ENCODE measurements at places on chromosomes 5 and 9. TPM values are rescaled to one million over a fixed set of nuclear protein-coding genes. Genes with fewer than 3 reads are reported as not detected.

C9orf57 gene
- total RNA-seq, result not detected

FOXD4L6 gene
- not detected for total RNA-seq

TENT4A gene
- 44.7 TPM for total RNA-seq

PRDM9 gene
- total RNA-seq, result not detected

DNA sequence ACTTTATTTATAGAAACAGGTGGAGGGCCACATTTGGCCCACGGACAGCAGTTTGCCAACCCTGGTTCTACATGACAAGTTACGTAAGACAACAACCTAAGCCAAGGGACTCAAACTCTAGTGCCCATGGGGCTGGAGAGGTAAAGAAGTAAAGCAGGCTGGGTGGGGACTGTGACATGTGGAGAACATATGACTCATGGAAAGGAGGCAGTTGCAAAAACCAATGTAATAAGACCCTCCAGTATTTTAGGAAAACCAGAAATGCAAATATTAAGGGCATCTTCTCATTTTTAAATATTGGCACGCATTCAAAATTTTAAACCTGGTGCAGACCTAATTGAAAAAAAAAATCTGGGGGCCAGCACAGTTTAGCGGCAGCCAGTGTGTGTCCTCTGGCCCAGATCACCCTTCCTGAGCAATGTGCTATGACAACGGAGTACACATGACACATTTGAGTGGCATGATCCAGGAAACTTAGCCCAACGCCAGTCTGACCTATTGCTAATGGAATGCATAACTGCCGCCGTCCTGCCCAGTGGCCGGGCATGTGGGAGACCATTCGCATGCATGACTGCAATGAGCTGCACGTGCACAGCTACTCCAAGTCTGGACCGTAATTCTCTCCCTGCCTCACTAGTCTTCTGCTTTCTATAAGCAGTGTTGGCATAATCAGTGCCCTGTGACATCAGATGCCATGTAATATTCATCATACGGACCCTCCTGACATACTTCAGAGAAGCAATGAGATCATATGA, 97.2 kb downstream of the SH3TC2 start:
- DNase-seq, result no peak

GRCh38 chr5:60355181-60355580, 344.8 kb downstream of the DEPDC1B start:
- DNase-seq, result no peak

GRCh38 chr5:149559706-149560105, 8.5 kb upstream of the CSNK1A1 start:
- no peak for DNase-seq

DNA sequence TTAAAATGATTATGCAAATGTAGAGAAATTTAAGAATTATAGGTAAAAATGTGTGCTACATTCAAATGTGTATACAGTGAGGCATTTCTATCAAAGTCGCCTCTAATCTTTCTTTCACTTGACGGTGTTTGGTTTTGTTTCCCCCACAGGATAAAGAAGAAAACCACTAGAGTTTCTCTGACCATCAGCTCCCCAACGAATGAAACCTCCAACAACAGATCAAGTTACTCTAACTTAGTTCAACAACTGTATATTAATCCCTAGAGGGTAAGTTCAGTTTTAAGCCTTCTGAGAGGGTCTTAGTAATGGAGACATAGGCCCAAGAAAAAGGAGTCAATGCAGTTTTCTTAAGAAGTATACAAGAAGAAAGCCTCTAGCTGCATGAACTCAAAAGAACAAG, 11.5 kb upstream of the MYOT start:
- no peak for DNase-seq

GRCh38 chr5:82986404-82986803, 90.8 kb downstream of the TMEM167A start:
- no peak for DNase-seq

DNA sequence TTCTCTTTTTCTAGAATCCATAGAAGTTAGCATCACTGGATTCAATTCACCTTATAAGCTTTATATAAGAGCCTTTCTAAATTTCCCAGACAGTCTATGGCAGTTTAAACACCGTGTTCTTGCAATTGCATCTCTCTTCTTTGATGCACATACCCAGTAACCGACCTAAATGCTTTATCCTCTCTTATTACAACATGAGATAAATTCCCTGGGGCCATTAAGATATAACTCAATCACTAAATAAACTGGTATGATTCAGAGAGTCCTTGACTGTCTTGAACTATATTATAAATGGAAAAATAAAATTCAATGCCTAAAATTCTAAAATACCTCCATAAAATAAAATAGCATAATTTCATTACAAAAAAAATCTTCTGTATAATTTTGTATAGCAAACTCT, 98.1 kb downstream of the DIRAS2 start:
- DNase-seq, result no peak

DNA sequence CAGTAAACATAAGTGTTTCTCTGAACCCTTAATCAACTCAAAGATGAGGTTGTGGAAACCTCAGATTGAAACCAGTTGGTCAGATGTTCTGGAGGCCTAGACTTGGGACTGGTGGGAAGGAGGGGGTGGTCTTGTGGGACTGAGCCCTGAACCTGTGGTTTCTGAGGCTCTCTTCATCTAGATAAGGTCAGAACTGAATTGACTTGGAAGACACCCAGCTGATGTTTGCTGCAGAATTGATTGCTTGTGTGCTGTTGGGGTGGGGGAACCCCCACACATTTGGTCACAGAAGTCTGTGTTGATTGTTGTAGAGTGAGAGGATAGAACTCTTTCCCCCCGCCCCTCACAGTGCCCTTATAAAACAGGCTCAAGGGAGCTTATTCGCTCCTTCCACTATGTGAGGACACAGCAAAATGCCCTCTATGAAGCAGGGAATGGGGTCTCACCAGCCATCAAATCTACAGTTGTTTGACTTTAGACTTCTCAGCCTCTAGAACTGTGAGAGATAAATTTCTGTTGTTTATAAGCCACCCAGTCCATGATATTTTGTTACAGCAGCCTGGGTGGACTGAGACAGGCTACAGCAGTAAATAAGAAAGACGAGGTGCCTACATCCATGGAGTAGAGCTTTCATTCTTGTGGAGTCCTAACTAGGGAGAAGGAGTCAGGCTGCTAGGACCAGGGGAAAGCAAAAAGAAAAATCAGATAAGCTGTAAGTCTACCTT, 25.7 kb upstream of the UGCG start:
- no peak for DNase-seq

DNA sequence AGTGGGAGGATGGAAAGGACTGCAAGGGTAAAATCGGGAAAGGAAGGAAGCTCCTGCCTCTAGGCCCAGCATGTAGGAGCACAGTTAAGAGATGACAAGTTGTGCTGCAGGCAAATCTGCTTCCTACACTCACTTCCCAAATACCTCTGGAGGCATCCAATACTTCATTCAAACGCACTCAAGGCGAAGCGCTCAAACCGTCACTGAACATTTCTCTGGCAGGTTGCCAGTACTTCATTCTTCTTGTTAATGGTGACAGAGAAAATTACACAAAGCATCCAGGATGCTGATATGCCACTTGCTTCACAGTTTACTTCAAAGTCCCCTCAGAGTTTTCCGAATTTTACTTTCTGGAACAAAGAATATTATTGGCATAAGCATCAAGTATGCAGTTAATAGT, 59.8 kb downstream of the NREP start:
- DNase-seq, result no peak

GRCh38 chr5:8682381-8682780, 813.4 kb downstream of the MTRR start:
- DNase-seq, result no peak

- no peak for DNase-seq
These were observed 1070.0 kb downstream of the CDH12 start for GRCh38 chr5:21783074-21783679.

Measured in T-cell (primary cell).